ENCODE measurements at places on chromosomes 12 and 14.
A peak's percentile ranks its signal among the peaks of the same experiment; 100 is the strongest.

GRCh38 chr14:100729982-100730381, 3.3 kb downstream of the DLK1 start:
- no peak for DNase-seq

DNA sequence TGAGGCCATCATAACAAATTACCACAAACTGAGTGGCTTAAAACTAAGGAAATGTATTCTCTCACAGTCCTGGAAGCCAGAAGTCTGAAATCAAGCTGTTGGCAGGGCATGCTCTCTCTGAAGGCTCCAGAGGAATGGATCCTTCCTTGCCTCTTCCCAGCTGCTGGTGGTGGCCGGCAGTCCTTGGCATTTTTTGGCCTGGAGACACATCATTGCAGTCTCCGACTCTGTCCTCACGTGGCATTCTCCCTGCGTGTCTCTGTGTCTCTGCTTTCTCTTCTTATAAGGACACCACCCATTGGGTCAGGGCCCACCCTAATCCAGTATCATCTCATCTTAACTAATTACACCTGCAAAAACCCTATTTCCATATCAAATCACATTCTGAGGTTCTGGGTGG, 206.1 kb downstream of the SLC41A2 start:
- no peak for DNase-seq

GRCh38 chr14:42113358-42114069, 506.8 kb downstream of the LRFN5 start:
- no peak for DNase-seq

DNA sequence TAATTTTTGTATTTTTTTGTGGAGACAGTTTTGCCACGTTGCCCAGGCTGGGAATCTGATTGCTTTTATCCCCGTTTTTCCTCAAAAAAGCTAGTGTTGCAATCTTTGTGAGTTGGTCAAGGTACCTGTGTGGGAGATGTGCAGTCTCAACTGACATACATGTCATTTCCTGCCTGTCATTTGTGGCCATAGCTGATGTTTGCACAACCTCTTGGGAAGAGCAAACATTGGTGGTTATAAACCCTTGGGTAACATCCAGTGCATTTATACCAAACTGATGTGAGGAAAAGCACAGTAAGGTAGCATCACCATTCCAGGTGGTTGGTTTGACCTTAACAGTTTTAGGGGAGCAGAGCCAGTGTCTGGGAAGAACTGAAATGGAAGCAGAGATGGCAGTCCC, 54.7 kb downstream of the ATG14 start:
- no peak for DNase-seq

DNA sequence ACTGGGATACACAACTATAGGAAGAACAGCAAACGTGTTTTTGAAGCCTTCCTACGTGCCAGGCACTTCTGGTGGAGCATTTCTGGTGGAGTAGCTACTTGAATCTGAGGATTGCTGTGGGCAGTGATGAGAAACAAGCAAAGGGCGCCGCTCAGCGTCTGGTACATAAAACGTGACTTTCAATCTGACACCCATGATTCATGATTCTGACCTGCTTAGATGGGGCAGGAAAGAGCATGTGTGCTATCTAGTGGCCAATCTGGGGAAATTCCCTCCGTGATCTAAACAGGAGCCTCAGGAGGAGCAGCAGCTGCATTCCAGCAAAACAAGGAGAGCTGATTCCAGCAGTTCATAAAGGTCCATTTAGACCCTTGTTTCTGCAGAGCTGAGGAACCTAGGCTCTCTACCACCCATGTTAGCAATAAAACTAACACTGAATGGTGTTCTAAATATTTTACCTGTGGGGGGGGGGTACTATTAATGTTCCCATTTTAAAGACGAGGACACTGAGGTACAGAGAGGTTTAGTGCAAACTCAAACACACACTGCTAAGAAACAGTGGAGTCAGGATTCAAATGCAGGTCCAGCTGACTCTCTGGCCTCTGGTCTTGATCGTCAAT, 37.8 kb downstream of the PAH start:
- peak; percentile 9 for DNase-seq

Measured in astrocyte of the cerebellum (primary cell).